ENCODE measurements at places on chromosomes 6 and 20.
A peak's percentile ranks its signal among the peaks of the same experiment; 100 is the strongest.

- no peaks in the 10 kb centered on the region for H3K27me3 ChIP-seq
- H3K36me3 ChIP-seq, result peaks cover 4% of the 10 kb centered on the region
- H3K4me1 ChIP-seq, result peaks cover 4% of the 10 kb centered on the region
- H3K27ac ChIP-seq, result no peak overlapping the region
- H3K4me3 ChIP-seq, result no peak overlapping the region
Measured at GRCh38 chr6:126030045-126030444, 43.7 kb downstream of the TRMT11 start.

DNA sequence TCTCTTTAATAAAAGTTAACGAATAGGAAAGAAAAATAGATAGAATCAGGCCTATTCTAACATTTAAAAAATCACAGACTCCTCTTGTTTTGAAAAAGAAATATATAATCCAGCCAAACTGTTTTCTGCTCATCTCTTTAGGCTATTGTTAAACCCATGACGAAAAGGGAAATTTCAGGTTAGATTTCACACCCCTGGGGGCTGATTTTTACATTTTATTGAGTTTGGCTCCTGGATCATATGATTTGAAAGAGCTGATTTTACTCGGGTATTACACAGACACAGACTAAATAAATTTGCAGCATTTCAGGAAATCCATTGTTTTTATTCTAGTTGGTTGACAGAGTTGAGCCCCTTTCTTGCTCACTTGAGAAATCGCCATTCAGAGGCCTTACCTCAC, 135.8 kb upstream of the HMGCLL1 start:
- H3K36me3 ChIP-seq, result no peaks in the 10 kb centered on the region
- no peak overlapping the region for H3K27ac ChIP-seq
- no peaks in the 10 kb centered on the region for H3K4me1 ChIP-seq

DNA sequence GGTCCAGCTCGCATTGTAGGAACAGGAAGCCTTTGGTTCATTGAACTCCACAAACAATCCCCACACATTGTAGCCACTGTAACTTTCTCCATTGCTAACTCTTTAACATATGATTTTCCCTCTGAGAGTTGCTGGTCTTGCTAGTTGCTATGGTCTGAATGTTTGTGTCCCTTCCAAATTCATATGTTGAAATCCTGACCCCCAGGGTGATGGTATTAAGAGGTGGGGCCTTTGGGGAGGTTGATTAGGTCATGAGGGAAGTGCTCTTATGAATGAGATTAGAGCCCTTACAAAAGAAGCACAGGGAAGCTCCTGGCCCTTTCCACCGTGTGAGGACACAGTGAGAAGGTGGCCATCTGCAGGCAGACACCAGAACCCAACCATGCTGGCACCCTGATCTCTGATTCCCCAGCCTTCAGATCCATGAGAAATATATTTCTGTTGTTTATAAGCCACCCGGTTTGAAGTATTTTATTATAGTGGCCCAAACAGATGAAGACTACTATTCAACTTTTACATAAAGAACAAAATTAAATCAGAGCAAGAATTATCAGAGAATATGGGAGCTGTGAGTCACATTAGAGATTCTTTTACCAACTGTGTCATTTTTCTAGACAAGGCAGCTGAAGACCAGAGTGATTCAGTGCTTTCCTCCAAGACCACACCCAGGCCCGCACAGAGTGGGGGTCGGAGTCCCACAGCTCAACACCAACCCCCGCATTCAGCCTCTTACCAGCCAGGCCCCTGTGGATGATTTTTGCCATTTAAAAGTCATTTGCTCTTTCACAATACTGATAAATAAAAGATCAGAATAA, 143.0 kb downstream of the SAMD5 start:
- H3K27me3 ChIP-seq, result no peaks in the 10 kb centered on the region
- no peaks in the 10 kb centered on the region for H3K4me1 ChIP-seq
- no peaks in the 10 kb centered on the region for H3K36me3 ChIP-seq
- H3K4me3 ChIP-seq, result no peak overlapping the region

DNA sequence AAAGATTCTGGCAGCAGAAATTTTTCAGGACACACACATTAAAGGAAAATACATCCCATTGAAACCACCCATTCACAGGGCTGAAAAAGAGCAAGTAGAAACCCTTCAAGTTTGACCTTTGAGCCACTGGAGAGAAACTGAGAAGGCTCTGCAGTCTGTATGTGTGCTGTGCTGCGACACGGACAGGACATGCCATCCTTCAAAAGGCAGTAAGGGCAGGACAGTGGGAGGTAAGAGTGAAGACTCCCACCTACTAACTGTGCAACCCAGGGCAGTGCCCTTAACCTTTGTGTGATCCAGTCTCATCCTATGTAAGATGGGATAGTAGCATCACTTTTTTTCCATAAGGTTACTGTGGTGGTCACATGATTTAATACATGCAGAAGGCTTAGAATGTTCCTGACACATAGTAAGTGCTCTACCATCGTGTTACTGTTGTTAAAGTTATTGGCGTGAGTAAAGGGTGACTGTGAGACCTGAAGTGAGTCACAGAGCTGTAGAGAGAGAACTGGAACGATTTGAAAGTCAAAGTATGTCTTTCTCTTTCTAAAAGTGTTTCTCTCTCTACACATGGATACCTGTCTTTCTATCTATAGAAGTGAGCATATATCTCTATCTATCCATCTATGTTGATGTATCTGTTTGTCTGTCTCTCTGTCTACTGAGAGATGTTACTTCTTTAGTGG, 153.7 kb upstream of the OLIG3 start:
- peak; percentile 69 for DNase-seq
- no peaks in the 10 kb centered on the region for H3K36me3 ChIP-seq
- no peaks in the 10 kb centered on the region for H3K27me3 ChIP-seq
- peaks cover 50% of the 10 kb centered on the region for H3K4me1 ChIP-seq
- H3K27ac ChIP-seq, result peak overlapping the region; percentile 88

DNA sequence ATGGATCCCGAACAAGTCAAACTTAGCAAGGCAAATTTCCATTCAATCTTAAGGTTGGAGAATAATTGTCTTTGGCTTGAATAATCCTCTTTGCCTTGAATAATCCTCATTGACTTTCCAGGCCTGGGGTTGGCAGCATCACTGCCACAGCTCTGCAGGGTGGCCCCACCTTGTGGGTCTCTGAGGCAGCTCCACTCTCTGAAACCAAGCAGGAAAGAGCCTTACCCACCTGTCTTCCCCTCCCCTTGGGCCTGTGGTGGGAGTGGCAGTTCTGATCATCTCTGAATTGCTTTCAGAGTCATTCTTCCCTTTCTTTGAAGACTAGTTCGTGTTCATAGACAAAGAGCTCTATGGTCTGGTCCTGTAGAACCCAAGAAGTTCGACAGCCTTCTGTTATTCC, 47.5 kb downstream of the KCNQ5 start:
- DNase-seq, result no peak
- no peak overlapping the region for H3K4me3 ChIP-seq
- H3K36me3 ChIP-seq, result no peaks in the 10 kb centered on the region

GRCh38 chr6:43621078-43621835, 7.8 kb downstream of the GTPBP2 start:
- H3K27me3 ChIP-seq, result no peaks in the 10 kb centered on the region
- DNase-seq, result no peak
- no peak overlapping the region for H3K27ac ChIP-seq
- H3K36me3 ChIP-seq, result peaks cover 59% of the 10 kb centered on the region
- no peak overlapping the region for H3K4me3 ChIP-seq
- no peaks in the 10 kb centered on the region for H3K4me1 ChIP-seq

All from large intestine (tissue), 12 donors.